ENCODE measurements at places on chromosomes 6 and 20.

DNA sequence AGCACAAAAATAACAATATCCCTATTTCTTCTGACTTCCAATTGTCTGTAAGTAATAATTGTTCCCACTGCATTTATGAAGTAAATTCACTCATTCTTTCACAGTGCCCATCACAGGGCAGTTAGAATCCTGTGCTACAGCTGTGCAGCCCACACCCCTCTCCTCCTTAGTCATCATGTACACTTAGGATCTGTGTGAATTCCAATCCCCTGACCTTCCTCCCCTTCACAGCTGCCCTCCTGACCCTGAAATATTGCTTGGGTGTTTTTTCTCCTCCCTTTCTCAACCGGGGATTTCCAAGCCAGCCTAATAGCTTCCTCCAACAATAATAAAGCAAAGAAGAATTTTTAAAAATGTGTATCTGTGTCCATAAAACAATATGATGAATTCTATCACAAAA, 91.5 kb upstream of the BEND6 start:
- no peak for DNase-seq

- no peak for DNase-seq
Observed at GRCh38 chr6:90403489-90404381, 107.1 kb upstream of the BACH2 start.

DNA sequence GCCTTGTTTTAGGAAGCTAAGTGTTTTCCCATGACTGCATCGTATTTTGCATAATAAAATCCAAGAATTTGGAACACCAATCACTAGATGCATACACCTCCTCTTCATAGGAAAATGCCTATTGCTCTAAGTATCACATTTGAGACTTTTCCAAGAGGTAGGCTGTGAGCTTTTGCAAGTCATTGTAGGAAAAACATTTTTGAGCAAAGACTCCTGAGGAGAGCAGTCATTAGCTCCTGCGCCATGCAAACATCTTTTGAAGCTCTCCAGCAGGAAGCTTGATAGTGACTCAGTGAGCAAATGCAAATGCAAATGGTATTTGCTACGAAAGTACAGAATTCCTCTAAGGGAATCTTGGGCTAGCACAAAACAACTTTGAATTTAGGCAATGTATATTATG, 750.4 kb downstream of the QKI start:
- no peak for DNase-seq

GRCh38 chr20:48624315-48625020, 203.3 kb downstream of the PREX1 start:
- DNase-seq = no peak

- no peak for DNase-seq
Observed at GRCh38 chr6:52871621-52872020, 31.0 kb upstream of the GSTA5 start.

DNA sequence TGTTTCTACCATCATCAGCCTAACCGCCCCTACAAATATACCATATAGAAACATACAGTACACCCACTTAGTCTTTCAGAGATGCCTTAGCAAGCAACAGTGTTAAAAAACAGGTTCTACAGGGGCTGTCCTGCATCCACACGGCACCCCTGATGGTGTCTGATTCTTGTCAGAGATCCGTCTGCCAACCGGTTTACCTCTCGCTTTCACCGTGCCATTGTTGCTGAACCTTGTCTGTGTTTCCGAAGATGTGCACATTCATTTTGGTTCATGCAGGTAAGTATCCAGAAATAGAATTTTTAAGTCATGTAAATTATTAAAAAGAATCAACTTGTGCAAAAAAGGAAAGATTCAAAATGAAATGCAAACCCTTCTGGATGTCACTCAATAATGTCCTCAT, 52.9 kb downstream of the EPHA7 start:
- DNase-seq = no peak

GRCh38 chr20:53494753-53495152, 98.9 kb downstream of the ZNF217 start:
- DNase-seq = no peak

GRCh38 chr6:50792771-50793170, 25.9 kb upstream of the TFAP2B start:
- no peak for DNase-seq

Measured in SIG-M5 (cell line).